ENCODE measurements at places on chromosomes 5 and 9.

- no peak for DNase-seq
Measured at GRCh38 chr5:98773214-98773463, 324 bp upstream of the RGMB start.

DNA sequence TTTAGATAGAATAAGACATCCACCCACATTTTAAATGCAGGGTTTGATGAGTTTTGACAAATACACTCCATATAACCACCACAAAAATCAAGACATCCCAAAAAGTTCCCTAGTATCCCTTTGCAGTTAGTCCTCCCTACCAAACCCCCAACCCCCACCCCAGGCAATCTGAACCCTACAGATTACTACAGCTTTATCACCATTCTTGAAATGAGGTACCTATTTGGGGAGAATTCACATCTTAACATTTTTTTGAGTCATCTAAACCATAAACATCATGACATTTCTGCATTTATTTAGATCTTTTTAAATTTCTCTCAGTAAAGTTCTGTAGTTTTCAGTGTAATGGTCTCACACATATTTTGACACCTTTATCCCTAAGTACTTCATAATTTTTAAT is 53.9 kb downstream of the PTBP3 start:
- DNase-seq: no peak

GRCh38 chr9:77927265-77927664 is 104.3 kb downstream of the GNAQ start:
- no peak for DNase-seq

DNA sequence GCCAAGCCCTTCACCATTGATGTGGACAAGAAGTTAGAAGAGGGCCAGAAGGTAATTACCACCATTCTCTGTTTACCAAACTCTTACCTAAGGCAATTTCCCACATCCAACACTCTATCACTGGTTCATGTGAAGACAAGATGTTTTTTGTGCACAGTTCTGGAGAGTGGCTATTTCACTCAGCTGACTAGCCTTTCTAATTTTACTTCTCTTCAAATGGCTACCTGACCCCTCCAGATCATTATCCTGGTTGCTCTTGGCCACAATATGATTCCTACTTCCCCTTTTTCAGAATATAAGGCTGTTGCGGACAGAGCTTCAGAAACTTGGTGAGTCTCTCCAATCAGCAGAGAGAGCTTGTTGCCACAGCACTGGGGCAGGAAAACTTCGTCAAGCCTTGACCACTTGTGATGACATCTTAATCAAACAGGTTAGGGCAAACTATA is 7.1 kb downstream of the KIF20A start:
- DNase-seq: no peak

DNA sequence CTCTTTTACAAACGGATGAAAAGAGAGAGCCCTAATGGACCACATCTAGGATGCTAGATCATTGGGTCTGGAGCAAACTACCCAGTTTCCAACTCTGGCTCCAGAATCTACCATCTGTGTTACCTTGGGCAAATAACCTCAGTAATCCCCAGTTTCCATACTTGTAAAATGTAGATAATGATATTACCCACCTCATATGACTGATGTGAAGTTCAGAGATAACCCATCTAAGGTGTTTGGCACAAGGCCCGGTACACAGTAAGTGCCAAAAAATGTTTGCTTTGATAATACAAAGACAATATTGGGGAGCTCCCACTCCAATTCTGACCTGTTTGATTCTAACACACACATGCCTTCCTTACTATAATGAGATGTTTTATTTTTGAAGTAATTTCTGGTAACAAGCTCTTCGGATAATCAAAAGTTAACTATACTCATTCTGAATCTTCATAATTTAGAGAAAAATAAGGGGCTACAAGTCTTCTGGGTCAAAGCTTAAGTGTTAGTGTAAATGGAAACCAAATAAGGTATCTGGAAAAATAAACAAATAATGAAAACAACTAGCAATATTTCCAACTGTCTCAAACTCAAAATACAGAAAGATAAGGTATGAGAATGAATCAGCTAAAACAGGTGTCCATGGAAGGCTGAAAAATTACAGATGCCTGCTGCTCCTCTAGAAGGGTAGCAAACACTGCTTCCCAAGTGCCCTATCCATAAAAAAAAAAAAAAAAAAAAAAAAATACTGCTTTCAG is 30.4 kb downstream of the ELL2 start:
- DNase-seq: no peak

GRCh38 chr9:87530716-87531115 is 33.0 kb downstream of the DAPK1 start:
- DNase-seq: no peak

DNA sequence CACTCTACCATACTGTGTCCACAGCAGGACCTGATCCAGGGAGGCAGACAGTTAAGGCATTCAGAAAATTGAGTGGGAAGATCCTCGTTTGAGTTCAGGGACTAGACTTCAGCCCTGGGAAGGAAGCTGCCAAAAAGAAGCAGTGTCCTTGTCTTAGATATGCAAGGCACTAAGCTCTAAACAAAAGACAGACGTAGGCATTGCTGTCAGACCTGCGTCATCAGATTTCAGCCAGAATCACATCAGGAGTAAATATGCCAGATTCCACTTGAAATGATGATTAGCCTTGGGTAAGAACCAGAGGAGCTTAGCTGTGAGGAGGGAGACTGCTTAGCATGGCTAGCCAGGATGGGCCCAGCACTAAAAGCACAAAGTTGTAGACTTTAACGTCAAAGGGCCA is 56.7 kb downstream of the MAMDC2 start:
- DNase-seq: no peak

DNA sequence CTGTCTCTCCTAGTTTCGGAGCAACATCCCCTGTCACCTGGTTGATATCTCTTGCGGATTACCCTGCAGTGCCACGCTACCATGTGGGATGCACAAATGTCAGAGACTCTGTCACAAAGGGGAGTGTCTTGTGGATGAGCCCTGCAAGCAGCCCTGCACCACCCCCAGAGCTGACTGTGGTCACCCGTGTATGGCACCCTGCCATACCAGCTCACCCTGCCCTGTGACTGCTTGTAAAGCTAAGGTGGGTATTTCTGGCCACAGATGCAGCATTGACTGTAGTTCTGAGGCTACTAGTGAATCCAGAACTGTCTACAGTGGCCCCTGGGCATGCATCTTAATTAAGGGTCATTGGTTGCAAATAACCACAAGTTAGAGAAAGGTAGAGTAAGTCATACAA is 50.8 kb downstream of the AQP7 start:
- DNase-seq: no peak

DNA sequence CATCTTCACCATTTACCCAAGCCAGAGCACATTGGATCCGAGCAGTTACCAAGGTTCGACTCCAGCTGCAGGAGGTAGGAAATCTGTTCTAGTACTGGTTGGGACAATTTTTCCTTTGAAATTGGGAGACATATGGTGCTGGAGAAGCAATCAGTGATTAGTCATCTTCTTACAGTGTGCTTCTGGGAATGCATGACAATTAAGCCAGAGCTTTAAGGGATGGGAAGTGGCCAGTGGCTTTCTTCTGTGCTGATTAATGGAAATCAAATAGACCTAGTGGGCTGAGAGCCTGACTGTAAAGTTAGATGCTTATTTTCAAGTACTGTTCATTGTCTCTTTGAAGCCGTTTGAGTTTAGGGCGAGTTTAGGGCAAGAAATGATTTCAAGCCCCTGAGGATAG is 152.1 kb downstream of the UNC13B start:
- no peak for DNase-seq

DNA sequence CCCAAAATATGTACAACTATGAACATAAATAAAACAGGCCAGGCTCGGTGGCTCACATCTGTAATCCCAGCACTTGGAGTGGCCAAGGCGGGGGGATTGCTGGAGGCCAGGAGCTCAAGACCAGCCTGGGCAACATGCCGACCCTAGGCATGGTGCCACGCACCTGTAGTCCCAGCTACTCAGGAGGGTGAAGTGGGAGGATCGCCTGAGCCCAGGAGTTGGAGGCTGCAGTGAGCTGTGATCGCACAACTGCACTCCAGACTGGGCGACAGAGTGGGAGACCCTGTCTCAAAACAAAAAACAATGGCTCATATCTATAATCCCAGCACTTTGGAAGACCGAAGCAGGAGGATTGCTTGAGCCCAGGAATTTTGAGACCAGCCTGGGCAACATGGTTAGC is 1.5 kb downstream of the HAUS6 start:
- no peak for DNase-seq

DNA sequence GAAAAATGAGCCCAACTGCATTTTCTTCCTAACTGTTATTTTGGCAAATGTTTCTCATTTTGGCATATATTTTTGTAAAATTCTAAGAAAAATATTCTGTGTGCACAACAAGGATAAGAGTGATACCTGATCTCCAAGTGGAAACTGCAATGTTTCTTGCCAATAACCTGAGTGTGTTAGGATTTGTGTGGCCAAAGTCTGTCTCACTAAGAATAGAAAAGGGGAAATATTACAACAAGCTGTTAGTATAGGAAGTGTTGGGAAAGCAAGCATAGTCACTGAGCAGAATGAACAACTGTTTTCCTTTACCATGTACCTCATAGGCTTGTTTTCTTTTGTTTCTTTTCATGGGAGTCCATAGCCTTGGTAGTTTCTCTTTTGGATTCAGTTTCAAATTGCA is 624.2 kb downstream of the MTRR start:
- no peak for DNase-seq

DNA sequence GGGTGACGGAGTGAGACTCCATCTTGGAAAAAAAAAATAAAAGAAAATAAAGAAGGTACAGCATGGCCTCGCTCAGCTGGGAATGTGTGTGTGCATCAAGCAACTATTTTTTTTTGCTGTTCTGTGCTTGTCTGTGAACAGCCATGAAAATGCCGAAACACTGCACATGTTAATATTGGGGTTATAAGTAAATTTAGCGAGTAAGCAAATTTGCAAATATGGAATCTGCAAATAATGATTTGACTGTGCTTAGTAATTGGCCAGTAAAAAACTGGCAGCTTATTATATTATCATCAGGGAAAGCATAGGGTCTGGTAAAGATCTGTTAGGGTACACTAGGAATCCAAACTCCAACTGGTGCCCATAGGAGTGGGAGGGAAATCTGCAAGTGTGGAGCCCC is 278.1 kb upstream of the KLF4 start:
- DNase-seq: no peak

DNA sequence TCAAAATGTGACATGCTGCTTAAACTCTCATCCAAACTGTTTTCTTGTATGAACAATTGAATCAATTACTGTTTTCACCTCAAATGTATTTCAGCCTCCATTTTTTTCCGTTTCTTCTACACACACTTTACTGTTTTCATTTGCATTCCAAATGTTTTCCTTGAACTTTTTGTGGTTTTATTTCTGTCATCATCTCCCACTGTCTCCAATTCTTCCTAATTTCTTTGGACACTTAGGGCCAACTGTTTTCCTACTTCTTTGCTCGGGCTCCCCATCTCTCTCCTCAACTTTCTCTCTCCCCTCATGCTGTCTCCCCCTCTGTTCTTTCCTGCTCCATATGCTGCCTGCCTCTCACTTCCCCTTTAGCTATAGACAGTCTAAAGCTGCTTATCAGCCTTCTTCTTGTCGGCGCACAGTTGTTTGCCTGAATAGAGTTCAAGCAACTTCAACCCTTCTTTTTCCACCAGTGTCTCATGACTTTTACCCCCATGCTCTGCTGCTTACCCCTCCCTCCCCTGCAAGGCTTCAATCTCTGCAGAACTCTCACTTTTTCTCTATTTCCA is 443.4 kb downstream of the DTWD2 start:
- DNase-seq: no peak

DNA sequence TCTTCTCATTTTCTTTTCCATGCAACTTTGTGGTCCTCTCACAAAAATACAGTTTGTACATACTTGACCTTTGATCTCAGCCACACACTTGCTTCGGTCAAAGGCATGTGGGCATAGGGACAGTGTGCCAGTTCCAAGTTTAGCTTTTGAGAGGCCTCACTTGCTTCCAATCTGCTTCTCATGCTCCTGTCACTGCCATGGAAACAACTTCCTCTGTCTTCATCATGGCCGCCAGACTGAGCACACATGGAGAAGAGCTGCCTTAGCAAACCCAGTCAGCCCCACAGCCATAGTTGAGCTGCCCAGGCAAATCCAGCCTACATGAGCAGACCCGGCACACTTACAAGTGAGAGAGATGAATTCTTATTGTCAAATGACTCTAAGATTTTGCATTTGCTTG is 138.2 kb upstream of the TUSC1 start:
- DNase-seq: no peak

GRCh38 chr5:93578813-93579691 is 2.0 kb downstream of the NR2F1-AS1 start:
- no peak for DNase-seq

- DNase-seq: no peak
Measured at GRCh38 chr5:145478651-145479050, 356.5 kb downstream of the PRELID2 start.

DNA sequence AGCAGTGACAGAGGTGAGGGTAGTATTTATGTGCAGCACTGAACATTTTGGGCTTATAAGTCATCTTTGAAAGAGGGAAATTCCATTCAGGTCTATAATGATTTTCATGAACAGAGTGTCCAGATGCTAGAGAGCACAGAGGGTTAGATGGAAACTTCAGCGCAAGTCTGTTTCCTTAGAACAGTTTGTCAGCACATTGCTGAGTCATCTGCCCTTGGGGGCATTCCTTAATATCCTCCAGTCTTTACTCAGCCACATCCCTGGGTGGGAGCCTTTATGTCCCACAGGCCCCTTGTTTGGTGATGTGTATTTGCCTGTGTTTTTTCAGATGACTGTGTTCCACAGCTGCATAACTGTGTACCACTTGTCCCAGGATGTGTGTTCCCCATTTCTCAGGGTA is 138.5 kb upstream of the S1PR3 start:
- no peak for DNase-seq
